ENCODE measurements at places on chromosomes 3 and 15. TPM values are rescaled to one million over a fixed set of nuclear protein-coding genes. Genes with fewer than 3 reads are reported as not detected.

Gene C3orf20
- total RNA-seq, result 0.12 TPM

DNA sequence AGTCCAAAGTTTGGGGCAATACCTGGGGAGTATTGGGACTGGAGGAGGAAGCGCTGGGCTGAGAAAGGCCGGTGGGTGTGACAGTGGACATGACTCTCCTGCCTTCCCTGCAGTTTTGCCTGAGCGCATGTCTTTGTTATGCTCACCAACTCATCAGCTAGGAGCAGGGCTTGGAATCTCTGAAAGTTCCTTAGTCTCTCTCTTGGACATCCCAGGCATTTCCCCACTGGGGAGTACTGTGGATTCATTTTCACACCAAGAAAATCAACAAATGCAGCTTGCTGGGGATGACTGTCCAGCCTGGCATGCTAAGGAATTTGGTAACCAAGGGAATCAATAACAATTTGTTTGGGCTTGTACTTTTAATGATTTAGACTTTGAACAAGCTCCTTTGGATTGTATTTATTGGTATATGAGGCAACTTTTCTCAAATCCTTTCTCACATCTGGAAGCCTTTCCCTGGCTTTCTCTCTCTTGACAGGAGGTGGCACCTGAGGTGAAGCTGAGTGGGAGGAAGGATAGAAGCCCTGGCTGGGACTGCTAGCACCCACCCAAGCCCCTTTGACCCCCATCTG, 48.5 kb upstream of the CHST2 start:
- H3K27ac ChIP-seq, result no peak overlapping the region
- H3K4me1 ChIP-seq, result no peaks in the 10 kb centered on the region
- no peaks in the 10 kb centered on the region for H3K36me3 ChIP-seq
- H3K4me3 ChIP-seq, result no peak overlapping the region
- no peak for DNase-seq

- no peak overlapping the region for H3K4me3 ChIP-seq
Measured at GRCh38 chr15:74653426-74654102, 37.9 kb downstream of the CLK3 start.

Gene C3orf85
- not detected for total RNA-seq

- H3K4me3 ChIP-seq, result no peak overlapping the region
- peaks cover 69% of the 10 kb centered on the region for H3K36me3 ChIP-seq
Measured at GRCh38 chr3:187728248-187728647, 17.0 kb downstream of the BCL6 start.

- H3K27ac ChIP-seq, result no peak overlapping the region
- H3K4me3 ChIP-seq, result no peak overlapping the region
- no peaks in the 10 kb centered on the region for H3K4me1 ChIP-seq
- no peaks in the 10 kb centered on the region for H3K27me3 ChIP-seq
- DNase-seq, result no peak
Measured at GRCh38 chr15:62907275-62907674, 135.3 kb upstream of the TPM1 start.

DNA sequence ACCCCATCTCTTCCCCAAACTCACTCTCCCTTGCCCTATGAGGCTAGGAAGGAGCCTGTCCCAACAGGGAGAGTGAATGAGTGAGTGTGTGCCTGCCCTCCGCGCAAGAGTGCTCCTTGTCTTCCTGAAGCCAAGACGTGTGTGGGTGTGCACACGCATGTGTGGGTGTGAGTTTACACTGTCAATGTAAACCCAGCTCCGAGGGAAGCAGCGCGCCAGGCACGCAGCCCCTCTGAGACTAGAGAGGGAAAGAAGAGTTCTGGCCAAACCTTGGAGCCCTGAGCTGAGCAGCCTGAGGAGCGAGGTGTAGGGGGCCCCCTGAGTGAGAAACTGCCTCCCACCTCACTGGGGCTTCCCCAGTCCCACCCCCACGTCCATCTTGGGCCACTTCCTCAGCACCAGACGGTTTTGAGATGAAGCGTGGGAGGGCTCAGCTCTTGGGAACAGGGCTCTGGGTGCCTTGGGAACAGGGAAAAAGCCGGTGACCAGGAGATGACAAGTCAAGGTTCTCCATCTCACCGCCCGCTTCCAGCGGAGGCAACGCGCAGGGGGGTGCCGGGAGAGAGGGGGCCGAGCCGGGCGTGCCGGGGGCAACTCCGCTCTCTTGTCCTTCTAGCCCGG, 5.1 kb downstream of the MECOM start:
- no peak overlapping the region for H3K4me3 ChIP-seq
- no peaks in the 10 kb centered on the region for H3K4me1 ChIP-seq
- no peaks in the 10 kb centered on the region for H3K36me3 ChIP-seq
- H3K27ac ChIP-seq, result peak overlapping the region; percentile 74
- no peaks in the 10 kb centered on the region for H3K27me3 ChIP-seq

Gene SHISA5
- 70.5 TPM for total RNA-seq

Gene GOLGA8M
- total RNA-seq, result 1.8 TPM

DNA sequence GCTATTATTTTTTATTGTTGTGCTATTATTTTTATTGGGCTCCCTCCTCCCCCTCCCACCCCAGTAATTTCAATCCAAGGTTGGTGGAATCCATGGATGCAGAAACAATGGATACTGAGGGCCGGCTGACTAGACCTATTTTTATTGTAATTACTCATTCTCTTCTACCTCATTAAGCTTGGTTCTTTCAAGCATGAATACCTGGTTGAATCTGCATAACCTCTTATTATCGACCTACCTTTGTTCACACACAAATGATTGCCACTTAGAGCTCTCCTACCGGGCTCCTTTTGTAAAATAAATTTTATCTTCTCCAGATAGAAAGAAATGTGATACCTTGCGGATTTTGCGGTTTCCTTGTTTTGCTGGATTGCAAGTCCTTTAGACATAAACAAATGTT, 31.6 kb downstream of the BTD start:
- H3K36me3 ChIP-seq, result no peaks in the 10 kb centered on the region
- no peak for DNase-seq
- H3K4me3 ChIP-seq, result no peak overlapping the region
- no peak overlapping the region for H3K27ac ChIP-seq

DNA sequence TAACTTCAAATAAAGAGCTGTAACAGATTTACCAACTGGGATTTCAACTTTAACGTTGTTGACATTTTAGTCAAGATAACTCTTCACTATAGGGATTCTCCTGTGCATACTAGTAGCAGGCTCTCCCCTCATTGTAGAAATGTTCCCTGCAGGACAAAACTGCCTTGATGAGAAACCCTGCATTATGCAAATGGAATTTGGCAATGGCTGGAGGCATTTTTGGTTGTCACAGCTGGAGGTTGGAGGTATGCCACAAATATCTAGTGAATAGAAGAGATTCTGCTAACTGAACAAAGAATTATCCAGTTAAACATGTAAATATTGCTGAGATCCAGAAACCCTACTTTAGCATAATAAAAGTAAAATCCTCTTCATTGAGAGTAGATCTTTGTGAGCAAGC, 928.8 kb upstream of the ALCAM start:
- peaks cover 5% of the 10 kb centered on the region for H3K4me1 ChIP-seq
- no peaks in the 10 kb centered on the region for H3K27me3 ChIP-seq
- H3K4me3 ChIP-seq, result no peak overlapping the region
- H3K27ac ChIP-seq, result no peak overlapping the region
- H3K36me3 ChIP-seq, result no peaks in the 10 kb centered on the region
- DNase-seq, result peak; percentile 47

GRCh38 chr15:55151631-55152030, 45.1 kb downstream of the RSL24D1 start:
- no peak for DNase-seq
- H3K27ac ChIP-seq, result no peak overlapping the region
- no peak overlapping the region for H3K4me3 ChIP-seq
- H3K4me1 ChIP-seq, result no peaks in the 10 kb centered on the region
- H3K36me3 ChIP-seq, result no peaks in the 10 kb centered on the region

Data from lung (tissue), 17 donors.